ENCODE measurements at places on chromosomes 5 and 9.

GRCh38 chr5:124025306-124025845 lies 513.4 kb downstream of the CSNK1G3 start:
- DNase-seq = no peak

DNA sequence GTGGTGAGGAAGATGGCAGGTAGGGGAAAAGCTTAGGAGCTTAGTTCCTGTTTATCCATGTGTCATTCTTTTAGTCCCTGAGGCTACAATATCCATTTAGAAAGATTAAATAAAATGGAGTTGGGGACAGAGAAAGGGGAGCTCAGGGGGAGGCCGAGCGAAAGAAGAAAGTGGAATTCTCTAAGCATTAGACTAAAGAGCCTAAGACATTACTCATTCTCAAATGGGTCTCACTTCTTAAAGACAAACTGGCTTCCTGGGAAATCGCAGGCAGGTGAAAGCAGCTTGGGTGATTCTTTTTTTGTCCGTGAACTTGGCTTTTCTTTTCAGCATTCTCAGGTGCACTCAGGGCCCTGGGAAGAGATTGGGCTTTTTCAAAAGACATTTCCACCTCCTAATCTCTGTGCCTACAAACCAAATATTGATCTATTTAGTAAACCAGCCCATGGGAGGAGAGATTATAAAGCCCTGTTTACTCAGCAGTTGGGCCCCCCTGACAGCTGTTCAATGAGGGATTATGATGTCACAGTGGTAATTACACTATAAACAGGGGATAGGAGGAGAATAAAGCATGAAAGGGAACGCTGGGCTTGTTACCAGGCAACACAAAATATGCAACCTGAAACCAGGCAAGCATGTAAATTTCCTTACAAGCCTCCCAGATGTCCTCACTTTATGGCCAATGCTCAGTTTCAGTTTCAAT lies 584.0 kb downstream of the ACTL7B start:
- peak; percentile 84 for DNase-seq

DNA sequence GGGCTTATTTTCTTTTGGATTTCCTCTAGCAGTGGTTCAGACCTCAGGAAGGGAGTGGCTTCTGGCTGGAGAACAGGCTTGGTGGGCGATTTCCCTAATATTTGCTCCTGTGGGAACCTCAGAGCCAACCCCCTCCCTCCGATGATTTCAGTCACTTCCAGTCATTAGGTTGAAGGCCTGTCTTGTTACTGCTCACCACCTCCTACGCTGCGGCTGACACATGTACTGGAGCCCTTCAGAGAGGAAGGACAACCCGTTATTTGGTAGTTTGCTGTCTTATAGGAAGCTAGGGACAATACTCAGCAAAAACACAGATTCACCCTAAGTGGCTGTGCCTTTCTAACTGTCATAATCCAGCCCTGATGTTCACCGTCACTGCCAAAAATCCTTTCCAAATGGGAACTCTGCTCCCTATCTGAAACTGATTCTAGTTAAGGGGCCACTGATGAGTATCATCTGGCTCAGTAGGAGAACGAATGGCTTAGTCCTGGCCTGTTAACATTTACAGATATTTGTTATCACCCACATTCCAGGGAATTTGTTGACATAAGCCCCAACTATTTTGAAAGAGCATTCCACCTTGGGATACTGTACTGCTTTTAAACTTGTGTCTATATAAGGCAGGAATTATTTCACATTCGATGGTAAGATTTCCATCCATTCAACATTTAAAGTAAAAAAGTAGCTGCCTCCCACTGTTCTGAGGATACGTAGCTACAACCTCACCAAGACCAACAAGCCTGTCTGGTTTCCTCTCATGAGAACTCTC lies 29.3 kb upstream of the ANKH start:
- DNase-seq = no peak

DNA sequence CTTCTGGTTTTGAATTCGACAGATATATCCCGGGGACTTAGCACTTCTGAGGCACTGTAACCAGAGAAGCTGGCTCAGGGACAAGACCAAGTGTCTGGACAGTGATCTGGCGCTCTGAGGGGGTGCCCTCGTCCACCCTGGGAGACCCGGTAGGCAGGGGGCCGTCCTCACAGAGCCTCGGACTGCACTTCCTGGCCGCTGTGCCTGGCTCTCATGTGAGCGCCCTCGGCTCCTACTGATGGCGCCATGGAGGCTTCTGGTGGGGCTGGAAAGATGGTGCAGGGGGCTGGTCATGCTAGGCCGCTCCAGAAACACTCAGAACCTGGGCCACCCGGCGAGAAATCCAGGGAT lies 18.8 kb upstream of the SLC6A3 start:
- no peak for DNase-seq

DNA sequence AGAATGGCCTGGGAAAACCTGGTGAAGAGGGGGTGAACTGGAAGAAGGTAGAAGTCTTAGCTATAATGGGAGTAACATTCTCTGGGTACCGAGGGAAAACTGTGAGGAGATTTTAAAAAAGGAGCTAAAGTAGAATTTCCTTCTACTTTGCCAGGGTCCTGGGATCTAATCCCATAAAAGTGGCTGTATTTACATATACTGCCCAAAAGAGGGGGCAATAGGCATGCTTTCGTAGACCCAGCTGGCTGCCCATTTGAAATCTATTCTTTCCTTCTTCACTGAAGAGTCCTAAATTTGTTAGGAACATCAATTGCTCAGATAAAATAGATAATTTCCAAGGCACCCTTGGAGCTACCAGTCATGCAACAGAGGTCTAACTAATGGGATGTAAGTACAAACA lies 159.2 kb downstream of the CDC42SE2 start:
- DNase-seq = peak; percentile 15

GRCh38 chr5:159884917-159885620 lies 31.2 kb upstream of the ADRA1B start:
- no peak for DNase-seq

- no peak for DNase-seq
Measured at GRCh38 chr5:149071756-149072155, 8.9 kb upstream of the SH3TC2 start.

- no peak for DNase-seq
Measured at GRCh38 chr9:89340332-89340731, 22.0 kb downstream of the SECISBP2 start.

DNA sequence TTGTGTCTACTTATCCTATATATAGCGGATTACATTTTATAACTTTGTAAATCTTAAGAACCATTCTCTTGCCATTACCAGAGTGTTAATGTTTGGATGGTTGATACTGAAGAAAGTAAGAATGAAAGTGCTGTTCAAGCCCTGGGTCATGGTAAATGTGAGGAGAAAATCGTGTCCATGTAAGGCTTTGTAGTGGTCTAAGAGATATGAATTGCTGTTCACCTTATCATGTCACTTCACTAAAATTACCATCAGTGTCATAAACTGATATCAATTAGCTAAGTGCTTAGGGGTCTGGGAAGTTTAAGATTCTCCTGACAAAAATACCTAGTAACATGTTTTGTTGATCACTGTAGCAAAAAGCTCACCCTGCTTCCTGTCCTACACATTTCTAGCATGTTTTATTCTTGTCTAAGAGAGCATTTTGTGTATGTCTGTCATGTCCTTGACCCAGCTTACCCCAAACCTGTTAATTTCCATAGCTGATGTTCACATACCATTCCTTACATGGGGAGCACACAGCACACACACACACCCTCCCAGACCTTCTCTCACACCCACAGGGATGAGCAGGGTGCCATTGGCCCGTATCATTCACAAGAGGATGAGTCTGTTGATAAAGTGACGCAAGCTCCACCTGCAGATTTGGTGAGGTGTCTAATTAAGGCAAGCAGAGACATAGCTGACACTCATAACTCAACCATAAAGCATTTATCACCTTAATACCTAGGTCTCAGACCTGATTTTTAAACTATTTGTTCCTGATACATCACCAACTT lies 125.1 kb upstream of the PAM start:
- DNase-seq = no peak

DNA sequence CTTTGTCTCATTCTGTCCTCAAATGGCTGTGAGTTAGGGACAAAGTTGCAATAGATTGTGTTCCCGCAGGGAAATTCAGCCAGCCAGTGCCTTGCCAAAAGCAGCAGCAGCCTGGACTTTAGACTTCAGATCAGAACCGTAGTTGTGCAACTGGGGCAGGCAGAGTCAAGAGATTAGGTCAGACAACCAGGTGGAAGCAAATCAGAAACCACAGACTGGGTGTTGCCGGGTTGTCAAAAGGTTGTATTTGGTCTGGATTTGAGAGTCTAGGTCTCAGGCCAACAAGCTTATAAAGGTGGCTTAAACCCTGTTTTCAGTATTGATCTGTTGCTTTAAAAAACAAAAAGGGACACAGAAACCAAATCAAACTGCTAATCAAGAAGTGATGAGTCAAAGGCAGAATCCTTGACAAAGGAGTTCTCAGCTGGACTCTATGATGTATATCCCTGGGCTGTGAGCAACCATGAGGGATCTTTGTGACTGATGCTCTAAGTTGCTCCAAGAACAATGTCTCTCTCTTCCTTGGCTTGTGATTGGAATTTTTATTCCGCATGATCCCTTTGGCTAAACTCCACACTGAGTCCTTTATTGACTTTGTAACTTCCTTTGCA lies 20.9 kb downstream of the RFK start:
- no peak for DNase-seq

- no peak for DNase-seq
Measured at GRCh38 chr9:97840521-97840920, 12.5 kb upstream of the FOXE1 start.

- no peak for DNase-seq
Measured at GRCh38 chr9:91603932-91604331, 180.3 kb upstream of the NFIL3 start.

GRCh38 chr9:107180206-107180605 lies 102.9 kb upstream of the RAD23B start:
- no peak for DNase-seq

GRCh38 chr5:144141585-144141984 lies 28.9 kb downstream of the YIPF5 start:
- peak; percentile 8 for DNase-seq

DNA sequence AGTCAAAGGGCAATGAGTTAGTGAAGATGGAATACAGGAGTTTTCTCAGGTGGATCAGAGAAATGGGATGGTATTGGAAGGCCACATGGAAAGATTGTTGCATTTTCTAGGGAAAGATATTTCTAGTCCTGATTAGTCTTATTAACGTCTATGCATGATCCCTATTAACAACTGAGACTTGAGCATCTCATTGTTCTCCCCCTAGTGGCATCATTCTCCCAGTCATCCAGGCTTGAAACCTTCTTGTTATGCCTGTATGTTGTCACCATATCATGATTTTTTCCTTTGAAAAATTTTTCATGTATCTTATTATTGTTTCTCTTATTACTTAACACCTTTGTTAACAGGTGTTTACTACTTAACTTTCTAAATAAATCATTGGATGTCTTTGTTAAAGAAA lies 34.4 kb downstream of the KIF2A start:
- no peak for DNase-seq

DNA sequence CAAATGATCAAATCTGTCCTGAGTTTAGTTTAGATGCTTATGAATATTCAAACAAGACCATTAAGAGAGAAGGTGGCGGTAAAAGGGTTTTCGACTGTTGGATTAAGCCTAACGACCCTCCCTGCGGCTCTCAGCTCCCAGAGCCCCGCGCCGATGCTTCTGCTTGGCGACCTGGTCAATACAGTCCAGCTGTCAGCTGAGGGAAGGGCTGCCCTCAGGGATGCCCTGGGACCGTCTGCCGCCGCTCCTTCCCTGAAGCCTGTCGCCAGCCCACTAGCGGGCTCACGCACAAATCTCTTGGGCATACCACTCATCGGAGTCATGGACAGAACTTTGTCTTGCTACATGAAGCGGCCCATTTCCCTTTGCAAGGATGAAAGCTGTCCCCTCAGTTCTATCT lies 136.6 kb upstream of the RAPGEF1 start:
- DNase-seq = no peak

GRCh38 chr9:13205824-13206223 lies 73.7 kb downstream of the MPDZ start:
- no peak for DNase-seq

DNA sequence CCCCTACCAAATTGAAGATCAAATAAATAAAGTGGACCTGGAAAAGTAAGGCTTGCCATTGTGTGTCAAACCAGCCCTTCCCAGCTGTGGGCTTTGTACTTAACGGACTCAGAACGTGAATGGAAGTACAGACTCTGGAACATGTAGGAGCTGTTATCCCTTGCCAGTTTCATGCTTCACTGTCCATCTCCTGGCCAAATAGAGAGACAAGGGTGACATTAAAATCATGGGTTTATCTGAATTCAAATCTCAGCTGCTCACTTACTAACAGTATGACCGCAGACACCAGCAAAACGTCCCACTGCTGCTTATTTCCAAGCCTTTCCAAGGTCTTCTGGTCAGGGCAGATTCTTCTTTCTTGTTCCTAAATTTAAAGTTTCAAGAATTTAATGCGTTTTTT lies 52.2 kb downstream of the EXOSC2 start:
- no peak for DNase-seq

GRCh38 chr5:64161420-64161819 lies 4.2 kb upstream of the RNF180 start:
- no peak for DNase-seq

- no peak for DNase-seq
Measured at GRCh38 chr9:2018162-2018643, 3.1 kb downstream of the SMARCA2 start.

DNA sequence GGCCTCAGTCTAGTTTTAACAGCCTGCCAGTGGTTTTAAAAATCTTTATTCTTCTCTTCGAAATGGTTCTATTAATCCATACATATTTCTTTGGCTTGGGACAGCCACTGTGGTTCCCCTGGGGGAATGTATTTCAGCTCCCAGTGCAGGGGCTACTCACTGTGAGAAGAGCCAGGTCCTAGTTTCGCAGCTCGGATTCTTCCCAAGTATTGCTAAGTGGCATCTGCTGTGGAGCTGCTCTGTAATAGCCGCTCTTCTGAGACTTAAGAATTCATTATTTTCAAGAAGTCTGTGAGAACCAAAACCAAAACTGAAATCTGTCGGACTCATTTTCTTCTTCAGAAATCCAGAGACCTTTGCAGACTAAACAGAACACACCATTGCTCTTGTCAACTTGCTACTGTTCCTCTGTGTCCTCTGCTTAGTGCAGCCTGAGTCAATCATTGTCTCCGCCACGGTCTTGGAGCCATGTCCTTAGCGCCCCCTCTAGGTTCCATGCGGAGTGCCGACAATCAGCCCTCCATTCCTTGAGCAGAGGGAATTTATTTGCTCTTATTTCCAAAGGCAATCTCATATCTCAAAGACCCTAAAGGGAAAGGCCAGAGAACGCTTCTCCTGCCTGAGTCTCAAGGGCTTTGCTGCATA lies 478.2 kb downstream of the SPATA31D1 start:
- DNase-seq = peak; percentile 11

DNA sequence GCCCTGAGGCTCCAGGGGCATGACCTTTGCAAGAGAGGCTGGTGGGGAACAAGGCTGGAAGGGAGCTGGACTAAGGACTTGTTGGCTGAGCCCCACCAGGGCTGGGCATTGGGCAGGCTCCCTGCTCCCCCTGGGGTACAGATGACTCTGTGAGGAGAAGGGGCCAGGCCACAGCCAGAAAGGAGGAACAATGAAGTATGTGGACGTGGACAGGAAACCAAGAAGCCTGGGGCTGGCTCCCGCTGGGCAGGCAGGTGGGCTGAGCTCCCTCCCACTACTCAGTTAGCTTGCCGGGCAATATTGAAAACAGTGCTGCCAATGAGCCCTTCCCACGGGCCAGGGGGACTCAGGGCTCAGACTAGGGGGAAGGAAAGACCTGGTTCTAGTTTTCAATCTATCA lies 66.1 kb upstream of the SPTLC1 start:
- DNase-seq = no peak

- no peak for DNase-seq
Measured at GRCh38 chr5:62142351-62142750, 163.7 kb upstream of the KIF2A start.

Measured in SJCRH30 (cell line).